ENCODE measurements at places on chromosomes 16 and 17. TPM values are rescaled to one million over a fixed set of nuclear protein-coding genes. Genes with fewer than 3 reads are reported as not detected.

GRCh38 chr17:1907216-1907631, 77.4 kb downstream of the RPA1 start:
- H3K4me3 ChIP-seq = no peak overlapping the region
- H3K4me1 ChIP-seq = peaks cover 11% of the 10 kb centered on the region

- H3K27me3 ChIP-seq = no peaks in the 10 kb centered on the region
- peaks cover 13% of the 10 kb centered on the region for H3K4me1 ChIP-seq
- no peaks in the 10 kb centered on the region for H3K36me3 ChIP-seq
- H3K27ac ChIP-seq = no peak overlapping the region
Observed at GRCh38 chr17:59388069-59388556, 56.7 kb downstream of the YPEL2 start.

Gene SEC14L5
- total RNA-seq = 5.9 TPM

Gene ADAT1
- 49.4 TPM for total RNA-seq

Gene WFDC1
- 0.76 TPM for total RNA-seq

Gene SPNS1
- 30.0 TPM for total RNA-seq

DNA sequence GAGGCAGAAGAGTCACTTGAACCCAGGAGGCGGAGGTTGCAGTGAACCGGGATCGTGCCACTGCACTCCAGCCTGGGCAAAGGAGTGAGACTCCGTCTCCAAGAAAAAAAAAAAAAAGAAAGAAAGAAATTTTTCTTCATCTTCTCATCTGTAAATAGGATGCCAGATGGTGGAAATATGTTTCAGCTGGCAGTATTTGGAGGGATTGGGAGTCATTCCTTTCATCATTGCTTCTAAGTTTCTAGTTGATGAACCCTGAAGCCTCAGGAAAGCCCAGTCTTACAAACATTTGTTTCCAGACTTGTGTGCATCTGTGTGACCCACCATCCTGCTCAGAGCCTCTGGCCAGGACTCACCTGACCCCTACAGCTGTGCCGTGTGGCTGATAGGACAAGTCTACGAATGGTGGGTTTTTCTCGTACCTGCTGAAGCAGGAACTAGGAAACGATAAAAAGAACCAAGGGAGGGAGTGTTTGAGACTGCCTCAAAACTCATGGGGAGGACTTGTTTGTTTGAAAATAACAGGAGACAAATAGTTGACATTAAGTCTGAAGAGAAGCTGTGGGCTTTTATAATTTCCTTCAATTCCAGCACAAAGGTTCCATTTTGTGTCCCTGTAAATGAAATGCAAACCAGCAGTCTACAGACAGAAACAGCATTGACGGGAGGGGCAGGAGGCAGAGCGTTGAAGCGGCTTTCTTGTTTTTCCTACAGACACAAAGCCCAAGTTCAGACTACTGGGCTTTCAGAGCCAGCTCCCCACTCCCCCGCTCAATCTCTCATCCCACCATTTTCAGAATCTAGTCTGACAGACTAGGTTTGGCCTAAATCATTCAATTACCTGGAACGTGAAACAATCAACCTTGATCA, 24.9 kb downstream of the CDRT4 start:
- no peaks in the 10 kb centered on the region for H3K27me3 ChIP-seq
- no peak overlapping the region for H3K4me3 ChIP-seq
- no peaks in the 10 kb centered on the region for H3K4me1 ChIP-seq
- no peak overlapping the region for H3K27ac ChIP-seq

Gene CTRB2
- not detected for total RNA-seq

DNA sequence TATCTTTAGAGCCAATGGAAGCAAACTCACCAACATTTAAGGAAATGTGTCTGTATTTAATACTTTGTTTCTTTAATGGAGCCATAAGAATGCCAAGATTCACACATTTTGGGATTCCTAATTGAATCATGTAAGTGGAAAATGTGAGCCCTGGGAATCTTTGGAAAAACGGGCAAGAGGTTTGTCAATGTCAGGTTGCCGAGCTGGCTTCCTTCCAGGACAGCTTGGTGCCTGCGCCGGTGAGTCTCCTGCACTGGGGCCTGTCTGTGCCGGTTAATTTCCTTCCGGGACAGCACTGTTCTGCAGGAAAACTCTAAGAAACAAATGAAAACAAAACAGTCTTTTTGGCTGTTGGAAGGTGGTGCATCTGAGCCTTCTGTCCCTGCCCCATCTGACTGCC, 210.6 kb downstream of the HAPSTR1 start:
- no peak overlapping the region for H3K4me3 ChIP-seq
- no peaks in the 10 kb centered on the region for H3K36me3 ChIP-seq
- H3K4me1 ChIP-seq = no peaks in the 10 kb centered on the region
- no peak overlapping the region for H3K27ac ChIP-seq
- no peaks in the 10 kb centered on the region for H3K27me3 ChIP-seq

GRCh38 chr17:41734139-41734948, at the start of gene HAP1:
TSS of gene HAP1 (minus strand) at chr17:41734643. CDS start at chr17:41734634, 9 bp downstream.
- no peaks in the 10 kb centered on the region for H3K36me3 ChIP-seq
- H3K4me1 ChIP-seq = peaks cover 17% of the 10 kb centered on the region

Gene CRHR1
- total RNA-seq = 0.76 TPM

Gene SERPINF2
- total RNA-seq = 0.66 TPM

Gene AOC3
- 1.4 TPM for total RNA-seq

Gene CCDC40
- total RNA-seq = 7.1 TPM

GRCh38 chr16:89407925-89408300, 82.4 kb downstream of the ANKRD11 start:
- no peaks in the 10 kb centered on the region for H3K27me3 ChIP-seq
- no peaks in the 10 kb centered on the region for H3K36me3 ChIP-seq
- H3K4me3 ChIP-seq = no peak overlapping the region
- H3K4me1 ChIP-seq = peaks cover 76% of the 10 kb centered on the region

DNA sequence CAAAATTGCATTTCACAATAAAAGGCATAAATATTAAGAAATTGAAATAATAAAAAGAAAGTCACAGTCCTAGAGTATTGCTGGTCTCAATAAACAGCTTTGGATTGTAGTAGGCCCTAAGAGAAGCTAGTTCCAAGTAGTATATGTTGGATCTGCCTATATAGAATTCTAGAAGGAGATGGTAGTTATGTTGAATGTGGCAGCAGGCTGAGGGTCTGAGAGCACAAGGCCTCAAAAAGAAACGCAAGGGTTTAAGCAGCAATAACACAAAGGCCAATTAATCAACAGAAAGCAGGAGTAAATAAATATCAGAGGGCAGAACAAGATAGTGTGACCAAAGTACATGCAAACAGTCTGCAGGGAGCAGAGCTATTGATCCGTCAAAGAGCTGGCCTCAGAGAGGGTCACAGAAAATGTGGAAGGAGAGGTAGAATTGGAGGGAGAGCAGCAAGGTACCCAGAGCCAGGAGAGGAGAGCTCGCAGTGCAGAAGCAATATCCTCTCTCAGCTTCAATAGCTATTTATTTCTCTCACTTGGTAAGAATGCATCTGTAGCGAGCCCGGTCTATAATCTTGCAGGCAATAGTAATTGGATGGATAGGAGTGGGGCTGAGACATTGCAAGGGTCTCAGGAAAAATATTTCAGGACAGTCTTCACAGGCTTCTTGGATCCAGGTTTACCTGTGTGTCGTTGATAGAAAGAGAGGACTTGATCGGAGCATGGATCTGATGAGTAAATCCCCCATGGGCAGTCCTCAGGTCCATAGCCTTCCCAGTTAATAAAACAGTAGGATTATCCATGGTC, 25.1 kb upstream of the MED13 start:
- no peaks in the 10 kb centered on the region for H3K4me1 ChIP-seq
- H3K27ac ChIP-seq = no peak overlapping the region
- H3K27me3 ChIP-seq = no peaks in the 10 kb centered on the region

- peaks cover 85% of the 10 kb centered on the region for H3K27me3 ChIP-seq
- peaks cover 15% of the 10 kb centered on the region for H3K4me1 ChIP-seq
- H3K36me3 ChIP-seq = no peaks in the 10 kb centered on the region
- DNase-seq = no peak
Observed at GRCh38 chr17:73899839-73900238, 255.6 kb upstream of the SDK2 start.

Gene CEP131
- total RNA-seq = 29.0 TPM

Gene ETV4
- total RNA-seq = 126 TPM

GRCh38 chr17:79993390-79994227, 42.1 kb downstream of the TBC1D16 start:
- peak overlapping the region; percentile 91 for H3K27ac ChIP-seq
- peaks cover 41% of the 10 kb centered on the region for H3K4me1 ChIP-seq
- H3K4me3 ChIP-seq = no peak overlapping the region
- no peaks in the 10 kb centered on the region for H3K36me3 ChIP-seq
- DNase-seq = peak; percentile 69

GRCh38 chr17:33038740-33039139, 47.1 kb downstream of the SPACA3 start:
- no peak overlapping the region for H3K4me3 ChIP-seq
- H3K27me3 ChIP-seq = no peaks in the 10 kb centered on the region
- no peaks in the 10 kb centered on the region for H3K36me3 ChIP-seq
- no peaks in the 10 kb centered on the region for H3K4me1 ChIP-seq

Gene BCL6B
- total RNA-seq = 4.2 TPM

Gene PRR15L
- total RNA-seq = not detected

GRCh38 chr17:29140631-29141513, 39.3 kb downstream of the MYO18A start:
- peak; percentile 23 for DNase-seq
- H3K27me3 ChIP-seq = no peaks in the 10 kb centered on the region
- no peak overlapping the region for H3K4me3 ChIP-seq
- H3K36me3 ChIP-seq = no peaks in the 10 kb centered on the region
- 0 out of 2 replicates have a peak overlapping the region, but pooled peaks have one; percentile 19 for H3K27ac ChIP-seq
- H3K4me1 ChIP-seq = peaks cover 41% of the 10 kb centered on the region

- H3K36me3 ChIP-seq = peaks cover 8% of the 10 kb centered on the region
- H3K4me1 ChIP-seq = no peaks in the 10 kb centered on the region
- no peak overlapping the region for H3K27ac ChIP-seq
- no peak for DNase-seq
- no peaks in the 10 kb centered on the region for H3K27me3 ChIP-seq
Observed at GRCh38 chr16:1361685-1362360, 10.1 kb downstream of the GNPTG start.

Gene HCRT
- total RNA-seq = not detected

DNA sequence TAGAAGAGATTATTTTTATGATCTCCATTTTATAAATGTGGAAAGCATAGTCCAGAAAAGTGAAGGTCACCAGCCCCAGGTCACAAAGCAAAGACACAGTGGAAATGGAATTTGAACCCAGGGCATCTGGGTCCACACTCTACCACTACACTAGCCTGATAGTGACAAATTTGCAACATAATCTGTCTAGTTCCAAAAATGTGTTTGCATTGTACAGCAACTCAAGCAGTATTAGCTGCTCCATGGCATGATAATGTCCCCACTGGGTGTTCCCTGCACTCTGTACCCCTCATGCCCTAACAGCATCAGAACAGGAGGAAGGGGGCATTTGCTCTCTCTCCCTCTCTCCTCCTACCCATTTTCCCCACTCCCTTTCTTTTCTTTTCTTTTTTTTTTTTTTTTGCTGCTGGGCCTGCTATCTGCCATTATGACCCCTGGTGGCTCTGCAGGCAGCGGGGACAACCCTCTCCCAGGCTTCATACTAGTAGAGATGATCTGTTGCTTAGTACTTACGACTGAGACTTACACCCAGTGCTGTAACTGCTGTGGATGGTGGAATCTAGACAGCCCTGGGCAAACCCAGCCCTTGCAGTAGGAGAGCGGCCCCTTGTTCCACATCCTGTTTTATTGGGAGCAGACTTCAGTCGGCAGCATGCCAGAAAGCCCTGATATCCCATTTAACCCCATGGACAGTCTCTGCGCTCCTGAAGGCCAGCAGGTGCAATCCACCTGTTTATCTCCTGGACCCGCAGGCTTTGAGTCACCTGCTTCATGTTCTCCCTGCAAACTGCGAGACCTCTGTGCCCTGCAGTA, 306.3 kb downstream of the SOX9 start:
- H3K4me1 ChIP-seq = no peaks in the 10 kb centered on the region
- no peak for DNase-seq
- H3K36me3 ChIP-seq = no peaks in the 10 kb centered on the region
- no peak overlapping the region for H3K27ac ChIP-seq
- H3K4me3 ChIP-seq = no peak overlapping the region
- H3K27me3 ChIP-seq = no peaks in the 10 kb centered on the region

Gene CDYL2
- total RNA-seq = 4.3 TPM

GRCh38 chr17:73740370-73740769, 96.1 kb upstream of the SDK2 start:
- H3K36me3 ChIP-seq = no peaks in the 10 kb centered on the region
- H3K4me3 ChIP-seq = no peak overlapping the region
- H3K27ac ChIP-seq = no peak overlapping the region
- no peaks in the 10 kb centered on the region for H3K27me3 ChIP-seq
- DNase-seq = no peak

GRCh38 chr17:9408868-9409829, 166.5 kb downstream of the STX8 start:
- no peak overlapping the region for H3K27ac ChIP-seq
- no peak for DNase-seq
- no peaks in the 10 kb centered on the region for H3K27me3 ChIP-seq
- H3K36me3 ChIP-seq = no peaks in the 10 kb centered on the region
- no peak overlapping the region for H3K4me3 ChIP-seq

DNA sequence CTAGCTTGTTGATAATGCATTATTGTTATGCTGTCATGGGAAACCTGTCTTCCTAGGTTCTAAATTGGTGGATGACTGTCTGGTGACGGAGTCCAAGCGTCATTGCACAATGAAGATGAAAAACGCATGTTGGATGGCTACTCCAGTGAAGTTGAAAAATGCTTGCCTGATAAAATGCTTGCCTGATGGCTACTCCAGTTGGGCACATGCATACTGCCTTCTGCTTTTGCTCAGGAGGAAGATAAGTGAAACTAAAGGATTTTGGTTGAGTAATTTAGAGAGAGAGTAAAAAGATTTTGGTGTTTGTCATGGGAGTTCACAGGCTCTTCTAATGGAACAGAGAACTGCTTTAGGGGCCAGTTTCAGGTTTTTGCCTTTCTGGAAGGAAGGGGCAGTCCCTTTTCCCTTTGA, 118.6 kb downstream of the PRKCA start:
- no peak overlapping the region for H3K27ac ChIP-seq
- no peak overlapping the region for H3K4me3 ChIP-seq
- 0 out of 2 replicates have a peak, but pooled peaks cover 3% of the 10 kb centered on the region for H3K4me1 ChIP-seq
- H3K36me3 ChIP-seq = no peaks in the 10 kb centered on the region

DNA sequence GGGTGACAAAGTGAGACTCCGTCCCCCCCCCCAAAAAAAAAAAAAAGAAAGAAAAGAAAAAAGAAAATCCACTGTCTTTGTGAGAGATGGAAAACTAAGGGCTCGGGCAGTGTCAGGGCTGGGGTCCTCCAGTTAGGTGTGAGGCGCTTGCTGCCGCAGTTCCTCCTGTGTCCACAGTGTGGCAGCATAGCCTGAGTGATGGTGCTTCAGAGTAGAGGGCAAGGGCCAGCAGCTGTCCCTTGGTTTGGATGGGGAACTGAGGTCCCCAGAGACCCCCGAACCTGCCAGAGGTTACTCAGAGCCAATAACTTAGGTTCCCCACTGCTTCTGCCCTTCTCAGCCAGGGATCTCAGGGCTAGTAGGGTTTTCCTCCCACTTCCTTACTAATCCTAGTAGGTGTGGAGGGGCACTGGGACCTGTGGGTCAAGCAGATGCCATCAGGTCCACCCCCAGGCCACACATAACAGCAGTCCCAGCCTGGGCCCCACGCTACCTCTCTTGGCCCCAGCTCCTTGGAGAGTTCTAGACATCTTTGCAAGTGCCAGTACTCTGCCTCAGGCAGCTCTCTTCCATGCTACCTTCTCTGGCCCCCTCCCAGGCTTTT, 7.9 kb upstream of the LLGL1 start:
- no peaks in the 10 kb centered on the region for H3K36me3 ChIP-seq
- no peaks in the 10 kb centered on the region for H3K27me3 ChIP-seq
- H3K4me3 ChIP-seq = no peak overlapping the region
- H3K27ac ChIP-seq = no peak overlapping the region
